ENCODE measurements at places on chromosomes 3 and 15.

- H3K4me3 ChIP-seq, result no peak overlapping the region
- H3K4me1 ChIP-seq, result no peaks in the 10 kb centered on the region
- H3K27me3 ChIP-seq, result no peaks in the 10 kb centered on the region
- DNase-seq, result no peak
- H3K36me3 ChIP-seq, result no peaks in the 10 kb centered on the region
Observed at GRCh38 chr3:59319442-59319841, 269.6 kb upstream of the CFAP20DC start.

DNA sequence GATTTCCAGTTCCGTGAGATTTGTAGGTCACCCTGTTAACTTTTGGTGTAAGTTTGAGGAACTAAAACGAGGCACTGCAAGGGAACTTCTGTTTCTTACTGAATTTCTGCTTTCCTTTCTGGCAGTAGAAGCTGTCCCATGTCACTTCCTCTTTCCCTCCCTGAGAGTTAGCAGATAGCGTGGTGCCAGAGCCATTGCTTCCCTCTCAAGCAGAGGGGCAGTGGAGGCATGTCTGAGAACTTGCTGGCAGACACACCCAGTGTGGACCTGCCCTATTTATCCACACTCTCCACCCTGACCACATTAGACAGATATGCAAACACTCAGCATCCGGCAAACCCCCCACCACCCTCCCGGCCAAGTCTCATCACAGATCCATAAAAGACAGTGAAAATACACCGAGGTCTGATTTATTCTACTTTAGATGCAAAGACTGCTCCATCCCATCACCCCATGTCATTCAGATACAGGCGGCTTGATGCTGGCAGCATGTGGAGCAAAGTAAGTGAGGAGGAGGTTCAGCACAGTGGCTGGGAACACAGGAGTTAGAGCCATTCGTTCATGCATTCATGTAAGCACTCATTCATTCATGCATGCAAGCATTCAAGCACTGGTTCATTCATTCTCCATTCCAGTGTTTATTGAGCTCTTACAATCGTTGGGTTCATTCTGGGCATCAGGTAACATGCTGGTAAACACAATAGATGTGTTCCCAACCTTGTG, 324.7 kb downstream of the SHQ1 start:
- no peaks in the 10 kb centered on the region for H3K27me3 ChIP-seq
- H3K36me3 ChIP-seq, result no peaks in the 10 kb centered on the region
- no peak overlapping the region for H3K4me3 ChIP-seq
- no peak overlapping the region for H3K27ac ChIP-seq
- no peaks in the 10 kb centered on the region for H3K4me1 ChIP-seq

GRCh38 chr3:94665922-94666321, 603.1 kb downstream of the NSUN3 start:
- no peaks in the 10 kb centered on the region for H3K36me3 ChIP-seq
- no peak for DNase-seq
- H3K27ac ChIP-seq, result no peak overlapping the region

- no peaks in the 10 kb centered on the region for H3K27me3 ChIP-seq
- H3K27ac ChIP-seq, result no peak overlapping the region
- H3K4me1 ChIP-seq, result no peaks in the 10 kb centered on the region
- no peak overlapping the region for H3K4me3 ChIP-seq
Observed at GRCh38 chr3:138197058-138197457, 10.0 kb downstream of the ARMC8 start.

- H3K4me3 ChIP-seq, result no peak overlapping the region
- H3K4me1 ChIP-seq, result no peaks in the 10 kb centered on the region
- H3K27me3 ChIP-seq, result no peaks in the 10 kb centered on the region
- H3K36me3 ChIP-seq, result peaks cover 46% of the 10 kb centered on the region
Observed at GRCh38 chr3:171095063-171095462, 68.5 kb upstream of the SLC2A2 start.
